ENCODE measurements at places on chromosomes 5 and 9.

GRCh38 chr5:130282049-130282448 is 377.8 kb downstream of the CHSY3 start:
- DNase-seq = no peak

DNA sequence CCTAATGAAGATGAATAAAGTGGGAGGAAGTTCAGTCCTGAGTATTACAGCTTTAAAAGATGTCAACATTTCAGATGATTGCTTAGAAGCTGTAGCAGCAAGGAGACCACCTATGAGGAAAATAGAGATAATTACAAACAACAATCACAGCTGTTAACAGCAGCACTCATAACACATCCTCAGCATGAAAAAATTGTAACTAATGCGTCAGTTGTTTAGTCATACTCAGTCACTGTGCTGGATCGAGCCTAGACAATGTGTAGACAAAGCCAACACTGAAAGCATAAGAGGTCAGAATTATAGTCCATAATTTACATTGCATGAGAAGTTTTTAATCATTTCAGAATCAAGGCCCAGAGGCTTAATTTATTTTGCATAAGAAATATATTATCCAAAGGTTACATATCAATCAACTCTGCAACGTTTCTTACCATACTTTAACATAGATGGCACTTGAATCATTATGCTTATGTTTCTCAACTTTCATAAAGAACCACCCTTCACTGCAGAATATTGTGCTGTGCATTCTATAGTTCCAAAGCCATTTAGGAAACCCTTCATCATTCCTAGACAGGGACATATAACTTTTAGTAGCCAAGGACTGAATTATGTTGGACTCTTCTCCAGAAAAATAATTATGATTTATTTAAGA is 60.2 kb upstream of the HAPLN1 start:
- DNase-seq = no peak

DNA sequence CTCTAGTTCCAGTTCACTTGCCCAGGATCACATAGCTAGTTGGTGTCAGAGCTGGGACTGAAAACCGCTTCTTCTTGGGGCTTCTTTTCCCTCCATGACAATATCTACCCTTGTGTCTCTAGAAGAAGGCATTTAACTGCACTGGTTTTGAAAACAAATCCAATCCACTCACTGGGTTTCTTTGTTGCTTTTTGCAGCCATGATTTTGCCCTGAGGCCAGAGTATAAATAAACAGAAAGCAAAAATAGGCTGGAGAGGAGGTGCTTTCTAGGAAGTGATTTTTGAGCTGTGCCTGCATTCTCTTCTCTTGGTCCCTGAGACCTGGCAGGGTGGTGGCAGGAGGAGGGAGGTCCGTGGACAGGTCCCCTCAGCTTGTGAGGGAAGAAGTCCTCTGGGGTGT is 6.9 kb upstream of the TRIO start:
- no peak for DNase-seq

DNA sequence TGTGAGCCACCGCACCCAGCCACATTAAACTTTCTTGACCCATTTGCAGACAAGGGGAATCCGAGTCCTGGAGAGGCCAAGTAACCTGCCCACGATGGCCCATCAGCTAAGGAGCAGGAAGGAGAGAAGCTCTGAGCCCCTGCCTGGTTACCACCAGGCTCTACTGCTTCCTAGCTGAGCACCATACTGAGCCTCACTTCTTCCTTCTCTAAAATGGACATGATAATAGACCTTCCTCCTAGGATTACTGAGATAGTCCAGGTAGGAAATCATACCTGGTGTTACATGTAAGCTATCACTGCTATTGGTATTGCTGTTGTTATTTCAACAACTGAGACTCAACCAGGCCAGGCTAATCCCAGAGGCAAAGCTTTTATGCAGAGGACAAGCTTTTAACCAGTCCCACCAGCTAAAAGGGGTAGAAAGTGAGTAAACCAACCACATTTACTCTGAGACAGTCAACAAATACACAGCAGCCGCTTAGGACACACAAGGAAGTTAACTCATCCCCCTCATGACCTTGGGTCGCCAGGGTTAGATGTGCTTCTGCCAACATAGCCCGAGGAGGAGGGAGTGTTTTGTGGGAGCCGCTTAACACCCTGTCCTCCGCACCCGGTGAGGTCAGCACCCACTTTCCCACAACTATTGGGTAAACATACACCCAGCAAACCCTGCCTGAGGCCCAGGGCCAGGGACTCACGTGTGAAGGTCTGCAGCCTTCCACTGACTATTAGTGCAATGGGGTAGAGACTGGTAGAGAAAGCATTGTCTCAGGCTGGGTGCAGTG is 20.6 kb upstream of the PTGES start:
- DNase-seq = no peak

DNA sequence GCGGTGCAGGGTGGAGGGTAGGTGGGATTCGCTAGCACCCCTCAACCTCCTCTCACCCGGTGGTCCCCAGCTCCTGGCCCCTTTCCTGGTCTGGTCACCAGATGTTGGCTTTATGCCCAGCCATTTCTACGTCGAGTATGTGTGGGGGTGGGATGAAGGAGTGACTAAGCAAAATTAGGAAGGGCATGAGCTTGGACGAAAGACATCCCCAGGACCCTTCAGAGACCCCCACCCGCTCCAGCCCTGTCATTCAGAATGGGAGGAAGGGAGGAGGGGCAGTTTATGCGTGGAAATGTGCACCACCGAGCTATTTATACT is 742 bp downstream of the BHMT2 start:
- DNase-seq = no peak

DNA sequence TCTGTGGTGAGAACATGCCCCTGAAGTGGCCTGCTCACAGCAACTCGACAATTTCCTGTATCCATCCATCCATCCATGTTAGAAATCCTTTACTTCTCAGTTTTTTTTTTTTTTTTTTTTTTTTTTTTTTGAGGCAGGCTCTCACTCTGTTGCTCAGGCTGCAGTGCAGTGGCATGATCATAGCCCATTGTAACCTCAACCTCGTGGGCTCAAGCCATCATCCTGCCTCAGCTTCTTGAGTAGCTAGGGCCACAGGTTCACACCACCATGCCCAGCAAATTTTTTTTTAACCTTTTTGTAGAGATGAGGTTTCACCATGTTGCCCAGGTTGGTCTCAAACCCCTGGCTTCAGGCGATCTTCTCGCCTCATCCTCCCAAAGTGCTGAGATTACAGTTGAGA is 259.1 kb downstream of the ARHGAP26 start:
- no peak for DNase-seq

GRCh38 chr9:123687246-123687751 is 242.6 kb downstream of the DENND1A start:
- DNase-seq = no peak

GRCh38 chr5:159411115-159411514 is 80.8 kb upstream of the IL12B start:
- DNase-seq = no peak

DNA sequence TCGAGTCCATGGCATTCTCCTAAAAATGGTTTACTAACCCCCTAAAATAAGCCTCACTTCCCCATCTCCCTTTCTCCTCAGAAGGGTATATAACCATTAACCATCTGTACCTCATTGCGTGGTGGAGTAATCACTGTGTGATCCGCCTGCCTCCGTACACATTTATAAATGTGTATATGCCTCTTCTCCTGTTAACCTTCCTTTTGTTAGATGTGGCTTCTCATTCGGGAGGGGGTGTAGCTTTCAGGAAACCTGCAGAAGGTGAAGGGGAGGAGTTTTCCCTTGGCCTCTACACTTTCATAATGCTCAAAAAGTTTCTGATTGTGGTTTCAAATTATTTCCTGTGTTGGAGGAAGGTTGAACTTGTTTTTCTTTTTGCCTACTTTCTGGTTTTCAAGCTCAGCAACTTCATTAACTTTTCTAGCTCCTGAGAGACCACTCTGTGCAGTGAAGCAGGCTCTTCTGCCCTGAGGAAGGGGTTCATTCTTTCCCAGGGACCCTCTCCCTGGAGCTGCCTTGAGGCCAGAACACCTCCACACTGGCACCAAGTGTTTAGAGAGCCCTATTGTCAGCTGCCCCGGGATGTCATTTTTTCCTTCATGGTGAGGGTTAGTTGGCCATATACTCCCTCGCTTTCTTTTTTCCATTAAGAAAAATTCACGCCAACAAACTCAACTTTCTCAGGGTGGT is 46.9 kb downstream of the RASGRF2 start:
- no peak for DNase-seq

DNA sequence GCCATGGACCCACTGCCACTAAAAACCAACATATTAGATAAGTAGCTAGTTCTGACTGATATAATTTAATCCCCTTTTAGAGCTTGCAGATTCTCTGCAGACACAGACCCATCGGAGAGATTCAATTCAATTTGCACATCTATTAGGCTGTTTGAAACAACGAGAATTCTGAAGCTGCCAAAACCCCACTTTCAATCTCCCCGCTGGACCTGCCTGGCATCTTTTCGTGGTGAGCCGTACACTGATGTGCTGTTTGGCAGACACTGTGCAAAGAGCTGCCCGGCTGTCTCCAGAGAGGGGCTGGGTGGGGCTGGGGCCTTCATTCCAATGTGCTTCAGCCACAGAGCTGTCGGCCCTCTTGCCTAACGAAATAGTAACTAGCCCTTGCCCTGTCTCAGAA is 42.1 kb upstream of the FAM240B start:
- no peak for DNase-seq

GRCh38 chr9:4389755-4390154 is 89.9 kb upstream of the GLIS3 start:
- no peak for DNase-seq

DNA sequence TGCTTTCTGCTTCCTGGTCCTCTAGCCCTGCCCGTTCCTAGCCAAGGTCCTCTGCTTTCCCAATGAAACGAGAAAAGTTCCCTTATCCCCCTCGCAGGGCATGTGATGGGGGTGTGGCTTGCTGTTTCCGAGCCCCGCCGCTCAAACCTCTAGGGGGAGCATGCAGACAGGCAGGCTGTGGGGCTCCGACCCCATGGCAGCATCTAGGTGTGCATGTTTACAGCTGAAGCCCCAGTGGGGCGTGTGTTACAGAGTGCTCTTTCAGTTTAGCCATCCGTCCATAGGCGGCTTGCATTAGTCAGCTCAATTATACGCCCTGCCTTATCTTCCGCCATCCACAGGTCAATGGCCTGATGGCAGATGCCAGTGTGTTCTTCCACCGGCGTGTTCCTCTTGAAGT is 48.3 kb upstream of the SPATA31E1 start:
- DNase-seq = no peak
